ENCODE measurements at places on chromosomes 1 and 21.

GRCh38 chr1:114222920-114223319, 69.3 kb upstream of the SYT6 start:
- no peak for DNase-seq

DNA sequence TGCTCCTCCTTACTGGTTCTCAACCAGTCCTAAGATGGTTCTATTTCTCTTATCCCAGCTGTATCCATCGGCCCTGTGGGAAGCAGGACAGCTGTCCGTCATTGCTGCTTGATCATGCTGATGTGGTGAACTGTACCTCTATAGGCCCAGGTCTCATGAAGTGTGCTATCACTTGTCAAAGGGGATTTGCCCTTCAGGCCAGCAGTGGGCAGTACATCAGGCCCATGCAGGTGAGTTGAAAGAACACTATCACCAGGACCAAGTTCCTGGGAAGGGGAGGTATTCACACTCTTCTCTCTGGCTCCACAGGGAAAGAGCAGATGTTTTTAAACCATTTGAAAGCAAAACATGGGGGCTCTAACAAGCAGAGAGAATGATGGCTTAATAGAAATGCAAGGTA, 302.6 kb downstream of the PAPPA2 start:
- DNase-seq, result no peak

DNA sequence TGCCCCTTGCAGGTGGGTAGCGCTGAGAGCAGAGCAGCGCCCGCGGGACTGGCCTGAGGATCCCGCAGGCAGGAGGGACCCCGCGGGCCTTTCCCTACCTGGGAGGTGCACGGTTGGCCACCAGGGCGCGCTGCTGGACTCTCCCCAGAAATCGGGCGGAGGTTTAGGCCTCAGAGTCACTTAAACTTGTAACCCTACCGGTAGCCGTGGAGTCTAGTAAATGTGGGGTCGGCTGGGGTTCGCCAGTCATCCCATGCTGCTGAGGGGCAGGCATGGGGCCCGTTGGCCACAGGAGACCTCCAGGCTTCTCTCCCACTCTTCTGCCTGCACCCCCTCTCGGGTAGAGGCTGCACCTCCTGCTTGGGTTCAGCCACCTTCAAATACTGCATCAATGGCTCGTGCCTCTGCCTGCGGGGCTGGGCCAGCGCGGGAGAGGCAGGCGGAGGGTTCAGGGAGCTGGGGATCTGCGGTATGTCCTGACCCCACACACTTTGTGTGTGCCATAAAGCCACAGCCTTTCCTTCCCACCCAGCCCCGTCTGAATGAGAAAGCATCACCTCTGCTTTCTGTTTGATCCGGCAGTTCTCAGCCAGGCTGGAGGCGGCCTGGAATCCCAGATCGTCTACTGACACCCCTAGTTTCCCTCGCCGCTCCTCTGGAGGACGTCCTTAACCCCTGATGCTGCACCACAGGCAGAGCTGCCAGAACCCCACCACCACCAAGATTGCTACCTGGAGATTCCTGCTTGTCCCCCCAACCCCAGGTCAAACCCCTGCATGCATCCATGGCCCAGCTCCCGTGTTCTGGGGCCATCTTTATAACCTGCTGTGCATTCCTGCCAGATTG, 12.3 kb upstream of the GSTM4 start:
- DNase-seq, result peak; percentile 13

GRCh38 chr1:242890192-242890741, 364.8 kb downstream of the CEP170 start:
- DNase-seq, result no peak

- DNase-seq, result no peak
Observed at GRCh38 chr1:228212415-228212965, 4.6 kb downstream of the OBSCN start.

DNA sequence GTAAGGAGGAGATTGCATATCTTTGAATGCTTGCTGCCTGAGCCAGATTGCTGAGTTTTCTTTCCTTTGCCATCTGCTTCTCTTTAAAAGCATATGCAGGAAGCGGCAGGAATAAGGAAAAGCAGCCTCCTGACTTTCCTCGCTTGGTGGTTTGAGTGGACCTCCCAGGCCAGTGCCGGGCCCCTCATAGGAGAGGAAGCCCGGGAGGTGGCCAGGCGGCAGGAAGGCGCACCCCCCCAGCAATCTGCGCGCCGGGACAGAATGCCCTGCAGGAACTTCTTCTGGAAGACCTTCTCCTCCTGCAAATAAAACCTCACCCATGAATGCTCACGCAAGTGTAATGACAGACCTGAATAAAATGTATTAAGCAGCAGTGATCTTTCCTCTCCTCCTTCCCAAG, 1.5 kb downstream of the CORT start:
- no peak for DNase-seq

- DNase-seq, result no peak
Observed at GRCh38 chr1:22861764-22862440, 110.8 kb downstream of the LACTBL1 start.

DNA sequence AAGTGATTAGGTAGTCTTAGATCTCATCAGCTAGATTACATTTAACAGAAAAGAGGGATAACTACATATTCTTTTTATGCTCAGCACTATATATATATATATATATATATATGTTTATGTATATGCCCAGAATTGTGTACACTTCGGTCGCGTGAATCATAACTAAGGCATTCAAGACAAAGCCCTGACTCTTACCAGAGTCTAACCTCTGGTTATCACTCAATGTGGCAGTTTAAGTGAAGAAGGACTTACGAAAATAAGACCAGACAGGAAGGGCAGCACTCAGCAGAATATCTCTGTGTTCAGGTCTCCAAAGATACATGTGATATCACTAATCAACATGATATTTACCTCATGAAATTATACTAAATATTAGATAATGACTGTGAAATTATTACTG, 1326.7 kb downstream of the MRPL39 start:
- no peak for DNase-seq

GRCh38 chr1:160129046-160129445, 13.5 kb downstream of the ATP1A2 start:
- no peak for DNase-seq

GRCh38 chr1:156448134-156448967, 52.2 kb downstream of the MEF2D start:
- no peak for DNase-seq

GRCh38 chr1:89125913-89126580, at the start of gene GBP2:
TSS of gene GBP2 (minus strand) at chr1:89126114. CDS start at chr1:89121966, 4,148 bp downstream.
- DNase-seq, result no peak

DNA sequence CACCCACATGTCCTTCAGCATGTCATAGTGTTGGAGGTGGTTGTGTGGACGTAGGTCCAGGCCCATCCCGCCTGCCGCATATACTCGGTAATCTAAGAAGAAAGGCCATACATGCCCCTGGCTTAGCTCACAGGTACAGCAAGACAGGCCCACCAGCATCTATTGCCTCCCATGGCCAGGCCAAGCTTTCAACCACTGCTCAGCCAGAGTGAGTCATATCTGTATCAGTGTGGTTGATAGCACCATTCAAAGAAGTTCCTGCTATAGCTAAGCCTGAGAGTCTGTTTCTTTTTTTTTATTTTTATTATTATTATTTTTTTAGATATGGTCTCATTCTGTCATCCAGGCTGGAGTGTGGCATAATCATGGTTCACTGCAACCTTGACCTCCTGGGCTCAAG, 17.0 kb downstream of the KLHDC8A start:
- no peak for DNase-seq

GRCh38 chr1:235739631-235740030, 90.0 kb upstream of the GNG4 start:
- DNase-seq, result no peak

DNA sequence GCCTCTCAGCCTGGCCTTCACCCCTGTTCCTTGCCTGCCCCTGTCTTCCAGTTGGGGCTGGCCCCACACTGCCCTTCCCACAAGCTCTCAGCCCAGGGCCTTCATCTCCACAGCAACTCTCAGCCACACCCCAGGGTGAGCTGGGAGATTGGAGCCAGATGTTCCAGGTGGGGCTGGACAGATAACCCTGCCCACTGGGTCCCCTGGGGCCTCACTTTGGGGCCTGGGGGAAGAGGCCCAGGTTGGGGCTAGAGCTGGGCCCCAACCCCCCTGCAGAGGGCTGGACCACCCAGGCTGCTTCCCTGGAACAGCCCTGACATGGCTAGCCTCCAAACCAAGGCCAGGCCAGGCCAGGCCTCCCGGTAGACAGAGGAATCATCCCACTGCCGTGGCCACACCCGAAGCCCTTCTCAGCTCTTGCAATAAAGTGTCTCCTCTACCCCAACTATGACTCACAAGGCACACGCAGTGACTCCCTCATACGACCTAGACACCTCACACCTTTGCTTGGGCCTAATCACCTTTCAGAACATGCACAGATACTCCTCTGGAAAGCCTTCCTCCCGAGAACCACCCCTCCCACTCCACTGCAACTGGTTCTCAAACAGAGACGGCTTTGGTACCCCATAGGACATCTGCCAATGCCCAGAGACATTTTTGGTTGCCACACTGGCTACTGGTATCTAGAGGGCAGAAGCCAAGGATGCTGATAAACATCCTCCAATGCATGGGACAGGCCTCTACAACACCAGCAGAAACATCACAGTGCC, 22.2 kb downstream of the SLC2A1 start:
- no peak for DNase-seq

DNA sequence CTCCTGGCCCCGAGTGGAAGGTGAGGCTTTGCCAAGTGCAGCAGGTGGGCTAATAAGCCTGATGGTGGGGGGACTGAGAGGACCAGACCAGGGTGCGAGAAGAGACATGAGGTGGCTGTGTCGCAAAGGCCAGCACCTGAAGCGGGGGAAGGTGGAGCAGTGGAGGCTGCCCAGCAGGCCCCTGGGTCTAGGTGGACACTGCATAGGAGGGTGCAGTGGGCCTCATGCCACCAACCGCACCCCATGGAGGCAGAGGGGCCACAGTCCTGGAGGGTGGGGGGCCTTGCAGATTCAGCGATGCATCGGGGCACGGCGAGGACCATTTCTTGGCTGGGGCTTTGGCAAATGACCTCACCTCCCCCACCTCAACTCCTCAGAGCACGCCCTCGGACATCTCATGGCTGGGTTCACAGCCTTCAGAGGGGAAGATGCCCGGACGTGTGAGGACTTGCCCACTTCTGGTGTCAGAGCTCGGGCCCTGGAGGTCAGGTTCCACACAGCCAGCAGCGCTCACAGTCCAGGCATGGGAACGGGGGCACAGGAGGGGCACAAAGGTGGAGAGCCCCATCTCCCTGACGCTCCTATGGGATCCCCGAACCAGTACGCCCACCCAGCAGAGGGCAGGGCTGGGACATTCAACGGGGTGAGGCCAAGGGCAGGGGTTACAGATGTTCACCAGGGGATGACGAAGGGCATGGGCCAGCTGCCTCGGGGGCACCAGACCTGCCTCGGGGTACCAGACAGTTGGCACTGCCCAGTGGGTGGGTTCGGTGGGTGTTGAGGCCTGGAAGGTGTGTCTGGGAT, 35.4 kb downstream of the UBE2G2 start:
- no peak for DNase-seq

DNA sequence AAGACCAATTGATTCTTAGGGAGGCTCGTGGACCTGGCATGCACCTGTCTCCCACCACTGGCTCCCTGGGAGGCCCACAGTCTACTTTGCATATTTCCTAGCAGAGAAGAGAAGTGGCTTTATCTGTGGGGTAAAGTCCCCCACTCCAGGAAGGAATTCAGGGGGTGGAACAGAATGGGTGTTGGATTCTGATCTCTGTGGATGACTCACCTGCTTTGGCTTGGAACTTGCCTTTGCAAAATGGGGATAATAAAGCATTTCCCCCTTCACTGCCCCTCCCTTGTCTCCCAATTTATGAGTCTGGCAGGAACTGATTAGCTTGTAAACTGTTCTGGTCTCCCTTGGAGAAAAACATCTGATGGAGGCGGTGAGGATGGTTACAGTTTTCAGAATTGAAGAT, 21.2 kb upstream of the OTUD3 start:
- no peak for DNase-seq

DNA sequence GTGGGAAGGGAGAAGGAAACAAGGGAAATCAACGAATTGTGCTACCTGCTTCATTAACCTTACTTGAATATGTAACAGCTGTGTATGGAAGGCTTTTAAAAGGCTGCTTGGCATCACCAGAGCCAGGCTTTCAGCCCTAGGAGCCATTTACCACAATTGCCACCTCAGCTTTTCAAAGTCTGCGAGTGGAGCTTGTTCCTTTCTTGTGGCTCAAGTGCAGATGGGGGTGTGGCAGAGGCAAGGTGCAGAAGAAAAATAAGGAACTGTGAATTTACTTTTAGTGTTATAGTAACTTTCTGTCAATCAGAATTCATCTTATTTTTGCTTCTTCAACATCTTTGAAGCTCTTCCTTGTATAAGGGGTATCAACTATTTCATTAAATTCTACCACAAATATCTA, 17.6 kb downstream of the CLCA2 start:
- no peak for DNase-seq

Measured in NCI-H2081 (cell line).